ENCODE measurements at places on chromosomes 16 and 17. TPM values are rescaled to one million over a fixed set of nuclear protein-coding genes. Genes with fewer than 3 reads are reported as not detected.

- DNase-seq = no peak
- no peak overlapping the region for H3K4me3 ChIP-seq
- H3K4me1 ChIP-seq = peaks cover 8% of the 10 kb centered on the region
- H3K27ac ChIP-seq = no peak overlapping the region
Observed at GRCh38 chr16:89779909-89780305, 36.5 kb downstream of the FANCA start.

SLC12A3 gene
- not detected for total RNA-seq

- no peaks in the 10 kb centered on the region for H3K27me3 ChIP-seq
- H3K27ac ChIP-seq = no peak overlapping the region
- H3K4me1 ChIP-seq = no peaks in the 10 kb centered on the region
- H3K4me3 ChIP-seq = no peak overlapping the region
Observed at GRCh38 chr17:58985367-58985766, 121.3 kb downstream of the TRIM37 start.

- no peak for DNase-seq
- H3K36me3 ChIP-seq = no peaks in the 10 kb centered on the region
- H3K27ac ChIP-seq = no peak overlapping the region
- H3K4me3 ChIP-seq = no peak overlapping the region
- H3K4me1 ChIP-seq = no peaks in the 10 kb centered on the region
Observed at GRCh38 chr16:7957151-7957550, 624.5 kb downstream of the RBFOX1 start.

CCL14 gene
- not detected for total RNA-seq

DNA sequence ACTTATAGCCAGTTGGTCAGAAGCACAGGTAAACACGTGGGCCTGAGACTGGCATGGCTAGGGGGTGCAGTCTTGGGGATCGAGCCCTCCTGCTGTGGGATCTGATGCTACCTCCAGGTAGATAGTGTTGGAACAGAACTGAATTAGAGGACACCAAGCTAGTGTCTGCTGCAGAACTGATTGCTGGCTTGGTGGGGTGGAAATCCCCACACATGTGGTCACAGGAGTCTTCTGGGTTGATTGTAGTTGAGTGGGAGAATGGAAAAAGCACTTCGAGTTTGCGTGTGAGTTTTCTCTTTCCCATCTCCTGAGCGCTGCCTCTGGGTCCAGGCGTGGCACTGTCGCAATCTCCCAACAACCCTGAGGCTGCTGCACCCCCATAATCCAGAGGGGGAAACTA, 8.0 kb upstream of the SPATA32 start:
- peak overlapping the region; percentile 76 for H3K27ac ChIP-seq
- H3K4me1 ChIP-seq = peaks cover 20% of the 10 kb centered on the region
- H3K4me3 ChIP-seq = peak overlapping the region; percentile 37
- H3K27me3 ChIP-seq = no peaks in the 10 kb centered on the region
- peaks cover 59% of the 10 kb centered on the region for H3K36me3 ChIP-seq

CLDN7 gene
- total RNA-seq = 0.60 TPM

CD79B gene
- total RNA-seq = 31.8 TPM

GRCh38 chr16:2739625-2740430, 12.6 kb upstream of the SRRM2 start:
- H3K36me3 ChIP-seq = no peaks in the 10 kb centered on the region
- H3K4me3 ChIP-seq = no peak overlapping the region

C16orf46 gene
- 0.41 TPM for total RNA-seq

All from activated T-helper 1 cell treated with anti-CD3 and anti-CD28 coated beads, Interleukin-12 subunit alpha, Interleukin-12 subunit beta, Interleukin-2, Interleukin-4 antibody, amounts not matched to agents 30 ng/mL and 10 ng/mL and 1 ng/mL, durations not matched to agents 14 hours and 24 hours and 36 hours (primary cell).